NCI-H2029 treated with DMSO at 0.1 percent for 48 hours (cell line): ENCODE measurements at places on chromosomes 1 and 21.

- peak; percentile 75 for DNase-seq
Observed at GRCh38 chr1:110134050-110134595, 16.2 kb upstream of the SLC6A17 start.

DNA sequence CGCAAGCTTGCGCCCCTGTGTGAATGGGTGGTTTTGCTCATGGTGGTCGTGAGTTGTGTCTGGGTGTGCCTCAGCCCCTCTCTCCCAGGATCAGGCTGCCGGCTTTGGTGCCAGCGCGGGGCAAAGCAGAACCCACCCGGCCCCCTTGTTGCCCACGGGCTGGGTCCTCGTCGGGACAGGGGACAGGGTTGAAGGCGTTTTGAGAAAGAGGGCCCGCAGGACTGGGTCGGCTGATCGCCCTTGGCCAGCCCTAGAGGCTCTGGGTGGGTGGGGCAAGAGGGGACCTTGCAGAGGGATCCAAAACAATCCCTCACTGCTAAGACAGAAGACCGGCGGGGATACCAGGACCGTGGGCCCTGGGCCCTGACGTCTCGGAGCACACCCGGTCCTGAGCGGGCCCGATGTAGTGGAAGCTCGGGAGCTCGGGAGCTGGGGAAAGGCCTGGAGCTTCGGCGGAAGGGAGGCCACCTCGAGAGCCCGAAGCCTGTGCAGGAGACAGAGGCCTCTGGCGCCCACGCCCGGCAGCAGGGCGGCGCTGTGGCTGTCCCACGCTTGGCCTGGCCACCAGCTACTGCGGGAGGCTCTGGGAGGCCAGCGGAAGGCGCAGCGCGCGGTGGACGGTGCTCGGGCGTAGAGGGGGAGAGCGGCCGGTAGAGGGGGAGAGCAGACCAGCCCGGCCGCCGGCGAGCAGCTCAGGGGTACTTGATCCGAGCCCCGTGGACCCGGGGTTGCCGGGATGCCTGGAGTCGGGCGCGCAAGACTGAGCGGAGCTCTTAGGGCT, 2.8 kb upstream of the ZNF678 start:
- no peak for DNase-seq

- no peak for DNase-seq
Observed at GRCh38 chr1:193111641-193112090, 6.5 kb upstream of the GLRX2 start.

DNA sequence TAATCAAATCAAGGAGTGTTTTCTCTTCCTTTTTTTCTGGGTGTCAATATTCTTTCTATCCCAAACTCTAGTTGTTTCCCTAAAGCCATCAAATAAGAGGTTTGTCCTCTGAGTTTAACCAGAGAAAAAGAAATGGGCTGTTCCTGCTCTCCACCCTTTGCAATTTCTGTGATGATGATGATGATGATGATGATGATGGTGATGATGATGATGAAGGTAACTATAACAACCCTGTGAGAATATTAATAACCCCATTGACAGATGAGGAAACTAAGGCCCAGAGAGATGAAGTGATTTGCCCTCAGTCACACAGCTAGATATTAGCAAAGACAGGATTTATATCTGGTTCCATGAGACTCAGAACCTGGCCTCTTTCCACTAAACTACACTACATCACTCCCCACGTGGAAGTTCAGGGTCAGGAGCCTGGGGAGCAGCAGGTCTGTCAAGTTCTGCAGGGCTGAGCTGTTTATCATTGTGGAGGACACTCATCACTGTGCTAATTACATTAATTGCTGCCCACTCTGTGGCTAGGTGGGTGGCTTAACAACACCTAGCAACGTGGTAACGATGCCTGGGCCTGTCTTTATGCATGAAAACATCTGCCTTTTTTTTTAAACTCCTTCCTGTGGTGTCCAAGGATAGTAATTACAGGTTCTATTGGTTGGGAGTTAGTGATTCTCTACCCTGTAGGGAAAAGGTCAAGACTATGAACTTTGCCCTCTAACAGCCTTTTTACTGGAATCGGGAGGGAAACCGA, 19.0 kb upstream of the JUN start:
- DNase-seq: no peak

GRCh38 chr1:4048076-4048475, 148.0 kb upstream of the C1orf174 start:
- DNase-seq: no peak

GRCh38 chr1:59522925-59523505, 226.1 kb downstream of the FGGY start:
- peak; percentile 37 for DNase-seq

DNA sequence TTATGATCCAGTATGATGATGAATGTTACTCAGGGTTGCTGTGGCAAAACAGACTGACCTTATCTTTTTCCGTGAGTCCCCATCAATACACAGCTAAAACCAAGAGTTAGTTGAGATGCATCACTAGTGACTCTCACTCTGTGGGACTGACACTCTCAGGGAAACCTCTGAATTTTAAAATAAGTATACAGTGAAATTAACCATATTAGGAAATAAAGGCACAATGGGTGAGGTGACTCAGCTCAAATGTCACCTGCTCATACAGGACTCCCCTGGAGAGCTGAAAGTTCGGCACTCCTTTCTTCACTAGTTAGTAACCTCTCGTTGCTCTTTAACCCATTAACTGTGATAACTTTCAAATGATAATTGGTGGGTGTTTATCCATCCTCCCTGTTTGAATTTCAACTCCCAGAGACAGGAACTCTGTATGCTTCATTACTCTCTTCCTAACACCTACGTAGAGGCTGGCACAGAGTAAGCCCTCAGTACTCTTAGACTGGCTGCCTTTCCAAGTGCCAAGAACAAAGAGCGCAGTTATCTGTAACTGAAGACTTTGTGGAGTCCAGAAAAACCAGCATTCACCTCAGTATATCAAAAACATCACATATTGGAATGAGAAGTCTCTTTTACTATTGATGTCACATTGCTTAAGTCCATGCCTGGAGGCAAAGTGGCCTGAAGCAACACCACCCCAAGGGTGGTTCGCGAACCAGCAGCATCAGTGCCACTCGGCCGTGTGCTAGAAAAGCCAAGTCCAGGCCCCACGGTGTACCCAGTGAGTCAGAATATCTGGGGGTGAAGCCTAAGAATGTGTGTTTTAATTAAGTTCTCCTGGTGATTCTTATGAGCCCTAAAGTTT, 91.1 kb downstream of the NIBAN1 start:
- no peak for DNase-seq

GRCh38 chr1:236480758-236481436, 42.9 kb upstream of the LGALS8 start:
- DNase-seq: no peak

DNA sequence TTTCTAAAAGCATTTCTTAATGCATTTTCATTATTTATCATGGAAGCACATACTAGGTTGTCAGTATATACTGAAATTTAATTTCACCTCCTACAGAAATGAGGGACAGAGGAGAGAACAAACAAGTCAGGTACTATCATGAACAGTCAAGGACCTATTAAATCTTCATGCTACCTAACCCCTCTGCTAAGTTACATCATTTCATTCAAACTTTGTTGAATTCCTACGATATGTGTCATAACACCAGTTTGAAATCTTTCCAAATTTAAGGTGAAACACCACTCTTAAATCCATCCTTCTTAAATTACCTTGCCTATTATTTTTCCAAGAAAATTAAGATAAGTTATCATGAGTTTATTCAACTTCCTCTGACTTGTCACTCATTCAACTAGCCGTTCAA, 78.9 kb downstream of the DENND1B start:
- DNase-seq: no peak
